ENCODE measurements at places on chromosomes 7 and 10. TPM values are rescaled to one million over a fixed set of nuclear protein-coding genes. Genes with fewer than 3 reads are reported as not detected.
A peak's percentile ranks its signal among the peaks of the same experiment; 100 is the strongest.

DNA sequence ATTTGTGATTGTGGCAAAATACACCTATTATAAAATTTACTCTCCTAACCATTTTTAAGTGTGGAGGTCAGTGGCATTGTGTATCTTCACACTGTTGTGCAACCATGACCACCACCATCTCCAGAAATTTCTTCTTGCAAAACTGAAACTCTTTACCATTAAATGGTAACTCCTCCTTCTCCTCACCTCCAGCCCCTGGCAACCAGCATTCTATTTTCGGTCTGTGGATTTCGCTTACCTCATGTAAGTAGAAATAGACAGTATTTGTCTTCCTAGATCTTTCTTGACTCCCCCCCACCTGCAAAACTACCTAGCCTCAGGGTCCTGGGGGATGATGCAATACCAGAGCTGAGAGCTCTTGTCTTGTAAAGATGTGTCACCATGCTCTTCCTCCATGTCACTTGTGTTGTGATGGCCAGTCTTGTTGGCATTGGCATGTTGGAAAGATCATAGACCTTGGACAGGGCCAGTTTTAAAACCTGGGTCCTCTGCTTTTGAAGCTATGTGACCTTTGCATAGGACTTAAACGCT is 71.1 kb upstream of the EMX2 start:
- H3K4me3 ChIP-seq = no peak overlapping the region
- DNase-seq = no peak
- no peaks in the 10 kb centered on the region for H3K4me1 ChIP-seq
- no peak overlapping the region for H3K27ac ChIP-seq
- no peaks in the 10 kb centered on the region for H3K36me3 ChIP-seq

DNA sequence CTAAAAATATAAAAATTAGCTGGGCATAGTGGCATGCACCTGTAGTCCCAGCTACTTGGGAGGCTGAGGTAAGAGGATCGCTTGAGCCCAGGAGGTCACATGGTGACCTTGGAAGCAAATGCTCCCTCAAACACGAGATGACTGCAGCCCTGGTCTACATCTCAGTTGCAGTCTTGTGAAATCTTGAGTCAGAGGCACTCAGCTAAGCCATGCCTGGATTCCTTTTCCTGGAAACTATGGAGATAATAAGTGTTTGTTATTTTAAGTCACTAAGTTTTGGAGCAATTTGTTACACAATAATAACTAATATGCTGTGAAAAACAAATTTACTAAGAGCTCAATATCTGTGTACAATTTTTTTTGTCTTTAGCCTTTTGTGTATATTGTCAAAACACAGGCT is 284.3 kb upstream of the KAT6B start:
- H3K4me1 ChIP-seq = no peaks in the 10 kb centered on the region
- no peak overlapping the region for H3K4me3 ChIP-seq
- no peak overlapping the region for H3K27ac ChIP-seq
- H3K27me3 ChIP-seq = no peaks in the 10 kb centered on the region

- no peaks in the 10 kb centered on the region for H3K4me1 ChIP-seq
- no peak for DNase-seq
- no peak overlapping the region for H3K27ac ChIP-seq
These were observed 16.8 kb upstream of the TES start for GRCh38 chr7:116193329-116194087.

GRCh38 chr10:3935141-3935540 is 150.1 kb upstream of the KLF6 start:
- H3K27me3 ChIP-seq = no peaks in the 10 kb centered on the region
- H3K27ac ChIP-seq = peak overlapping the region; percentile 53
- peak; percentile 73 for DNase-seq
- no peaks in the 10 kb centered on the region for H3K4me1 ChIP-seq
- peak overlapping the region; percentile 27 for H3K4me3 ChIP-seq

- no peaks in the 10 kb centered on the region for H3K27me3 ChIP-seq
- DNase-seq = no peak
- no peaks in the 10 kb centered on the region for H3K36me3 ChIP-seq
- no peak overlapping the region for H3K27ac ChIP-seq
- H3K4me3 ChIP-seq = no peak overlapping the region
- H3K4me1 ChIP-seq = peaks cover 13% of the 10 kb centered on the region
These were observed 14.6 kb downstream of the RASGEF1A start for GRCh38 chr10:43252166-43252782.

- H3K27ac ChIP-seq = peak overlapping the region; percentile 54
- H3K27me3 ChIP-seq = no peaks in the 10 kb centered on the region
- H3K36me3 ChIP-seq = no peaks in the 10 kb centered on the region
- DNase-seq = peak; percentile 67
These were observed 135.8 kb downstream of the CNNM2 start for GRCh38 chr10:103053659-103054581.

The MACROH2A2 gene
- 16.5 TPM for total RNA-seq

- H3K36me3 ChIP-seq = no peaks in the 10 kb centered on the region
- no peak overlapping the region for H3K27ac ChIP-seq
- H3K27me3 ChIP-seq = no peaks in the 10 kb centered on the region
- no peak overlapping the region for H3K4me3 ChIP-seq
These were observed 982.8 kb upstream of the SORCS1 start for GRCh38 chr10:108147346-108147745.

DNA sequence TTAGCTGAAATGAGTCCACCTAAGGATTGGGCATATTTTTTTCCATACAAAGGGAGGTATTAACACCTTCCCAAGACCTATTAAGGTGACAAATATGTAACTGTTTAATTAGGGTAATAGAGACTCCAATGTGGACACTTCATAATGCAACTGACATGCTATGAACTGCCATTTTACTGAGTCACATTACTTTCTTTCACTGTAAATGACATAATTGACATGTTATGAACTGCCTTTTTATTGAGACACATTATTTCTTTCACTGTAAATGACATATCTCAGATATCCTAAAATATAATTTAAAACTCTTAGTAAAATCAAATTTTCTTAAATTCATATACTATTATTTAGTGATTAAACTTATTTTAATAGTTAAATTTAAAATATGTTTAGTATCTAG is 528.8 kb upstream of the PCDH15 start:
- DNase-seq = no peak
- no peaks in the 10 kb centered on the region for H3K36me3 ChIP-seq
- no peaks in the 10 kb centered on the region for H3K4me1 ChIP-seq
- no peak overlapping the region for H3K27ac ChIP-seq
- no peaks in the 10 kb centered on the region for H3K27me3 ChIP-seq

- H3K27me3 ChIP-seq = no peaks in the 10 kb centered on the region
- DNase-seq = no peak
- no peaks in the 10 kb centered on the region for H3K36me3 ChIP-seq
- no peak overlapping the region for H3K4me3 ChIP-seq
- H3K4me1 ChIP-seq = no peaks in the 10 kb centered on the region
- no peak overlapping the region for H3K27ac ChIP-seq
These were observed 113.7 kb downstream of the PHTF2 start for GRCh38 chr7:77912293-77912692.

- DNase-seq = no peak
- no peaks in the 10 kb centered on the region for H3K4me1 ChIP-seq
- no peak overlapping the region for H3K27ac ChIP-seq
- no peaks in the 10 kb centered on the region for H3K36me3 ChIP-seq
- no peaks in the 10 kb centered on the region for H3K27me3 ChIP-seq
These were observed 92.7 kb upstream of the GPR26 start for GRCh38 chr10:123573236-123574108.

DNA sequence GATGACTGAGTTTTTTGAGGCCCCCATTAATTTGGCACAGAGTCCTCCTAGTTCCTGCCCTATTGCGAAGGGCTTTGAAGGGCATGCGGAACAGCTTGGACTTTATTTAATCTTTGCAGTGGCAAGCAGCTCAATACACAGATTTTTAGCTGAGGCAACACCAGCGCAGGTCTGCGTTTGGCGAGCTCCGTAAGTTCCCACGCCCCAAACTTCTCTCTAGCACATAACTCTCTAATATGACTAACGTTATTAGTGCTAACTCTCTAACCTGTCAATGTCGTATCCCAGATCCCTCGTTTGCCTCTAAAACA is 366 bp upstream of the TAF3 start:
- H3K36me3 ChIP-seq = no peaks in the 10 kb centered on the region
- no peak for DNase-seq
- H3K4me1 ChIP-seq = peaks cover 22% of the 10 kb centered on the region
- peak overlapping the region; percentile 100 for H3K4me3 ChIP-seq
- no peaks in the 10 kb centered on the region for H3K27me3 ChIP-seq

DNA sequence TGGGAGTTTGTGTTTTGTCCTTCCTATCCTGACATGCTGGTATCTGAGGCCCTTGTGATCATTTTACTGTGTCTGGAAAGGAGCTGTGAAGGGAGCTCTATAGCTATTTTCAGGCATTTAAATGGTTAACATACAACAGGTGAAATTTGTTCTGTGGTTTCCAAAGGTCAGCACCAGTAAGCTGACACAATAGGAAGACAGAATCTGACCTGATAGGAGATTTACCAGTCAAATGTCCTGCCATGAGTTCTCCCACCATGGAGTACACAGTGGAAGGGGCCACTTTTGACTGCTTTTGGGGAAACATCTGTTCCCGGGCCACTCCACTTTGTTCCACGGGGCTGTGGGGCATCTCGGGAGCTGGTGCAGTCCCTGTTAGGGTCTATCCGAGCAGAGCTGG is 17.6 kb downstream of the FKBP6 start:
- H3K27ac ChIP-seq = no peak overlapping the region
- H3K4me1 ChIP-seq = no peaks in the 10 kb centered on the region

The CALHM3 gene
- total RNA-seq = not detected

GRCh38 chr10:97069576-97070362 is 116.0 kb downstream of the SLIT1 start:
- peaks cover 48% of the 10 kb centered on the region for H3K27me3 ChIP-seq
- no peak overlapping the region for H3K27ac ChIP-seq
- H3K36me3 ChIP-seq = no peaks in the 10 kb centered on the region
- no peaks in the 10 kb centered on the region for H3K4me1 ChIP-seq

The SEMA3A gene
- total RNA-seq = 0.57 TPM

The CALML5 gene
- not detected for total RNA-seq

DNA sequence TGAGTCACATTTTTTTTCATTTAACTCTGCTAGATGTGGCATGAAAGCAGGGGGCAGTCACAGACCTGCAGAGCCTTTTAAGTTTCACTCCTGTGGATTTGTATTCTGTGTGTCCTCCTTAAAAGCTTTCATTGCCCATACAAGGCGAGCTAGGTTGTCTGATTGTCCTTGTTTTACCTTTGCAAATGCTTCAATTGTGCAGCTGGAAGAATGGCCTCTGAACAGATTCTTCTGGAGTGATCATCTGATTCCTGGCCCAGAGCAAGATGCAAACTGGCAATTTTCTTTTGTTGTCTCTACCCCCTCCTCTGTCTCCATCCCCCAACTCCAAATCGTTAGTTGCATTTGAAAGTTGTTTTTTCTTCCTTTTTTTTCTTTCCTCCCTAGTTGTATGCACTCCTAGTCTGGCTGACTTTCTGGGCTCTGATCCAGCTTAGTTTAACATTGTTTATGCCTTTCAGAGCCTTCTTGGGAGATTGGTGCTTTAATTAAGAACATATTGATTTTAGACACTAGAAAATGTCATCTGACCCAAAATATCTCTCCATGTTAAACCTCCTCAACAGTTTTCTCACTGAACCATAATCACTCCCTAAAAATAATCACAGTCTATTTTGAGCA is 150.2 kb downstream of the REEP3 start:
- no peak overlapping the region for H3K4me3 ChIP-seq
- no peaks in the 10 kb centered on the region for H3K27me3 ChIP-seq
- H3K27ac ChIP-seq = peak overlapping the region; percentile 72
- H3K4me1 ChIP-seq = peaks cover 56% of the 10 kb centered on the region

DNA sequence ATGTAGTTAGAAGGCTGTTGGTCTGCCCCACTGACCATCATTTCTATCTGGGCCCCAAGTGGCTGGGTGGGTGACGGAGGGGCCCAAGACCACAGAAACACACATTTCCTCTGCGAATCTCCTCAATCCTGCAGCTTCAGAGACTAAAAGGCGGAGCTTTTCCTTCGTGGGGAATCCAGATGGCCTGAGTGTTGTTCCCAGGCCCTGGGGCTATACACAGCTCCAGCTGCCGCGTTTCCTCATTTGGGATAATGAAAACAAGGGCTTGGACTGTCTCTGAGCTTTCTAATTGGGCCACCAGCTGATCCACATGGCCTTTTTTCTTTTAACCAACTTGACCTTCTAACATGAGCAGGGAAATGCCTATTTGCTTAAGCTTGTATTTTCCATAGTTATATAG is 339.9 kb downstream of the CXCL12 start:
- peak; percentile 69 for DNase-seq
- H3K27ac ChIP-seq = peak overlapping the region; percentile 64
- no peaks in the 10 kb centered on the region for H3K36me3 ChIP-seq
- peaks cover 10% of the 10 kb centered on the region for H3K4me1 ChIP-seq
- H3K4me3 ChIP-seq = no peak overlapping the region
- H3K27me3 ChIP-seq = no peaks in the 10 kb centered on the region

DNA sequence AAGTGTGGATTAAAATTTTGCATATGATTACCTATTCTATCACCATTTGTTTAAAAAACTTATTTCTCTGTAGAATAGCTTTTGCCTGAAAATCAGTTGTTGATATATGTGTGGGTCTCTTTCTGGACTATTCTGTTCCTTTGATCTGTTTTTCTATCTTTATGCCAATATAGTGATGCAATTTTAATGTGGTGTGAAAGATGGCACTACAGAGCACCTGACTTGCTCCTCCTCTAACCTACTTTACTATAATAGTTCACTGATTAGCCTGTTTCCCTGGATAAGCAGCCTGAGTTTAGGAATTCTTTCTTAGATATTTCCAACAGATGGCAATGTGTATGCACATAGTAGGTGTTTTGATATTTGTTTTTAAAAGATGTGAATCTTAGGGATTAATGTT is 294.5 kb downstream of the AUTS2 start:
- no peaks in the 10 kb centered on the region for H3K36me3 ChIP-seq
- no peak overlapping the region for H3K4me3 ChIP-seq
- no peak for DNase-seq
- H3K27ac ChIP-seq = no peak overlapping the region

The DNMBP gene
- total RNA-seq = 7.3 TPM

The AGMO gene
- 0.66 TPM for total RNA-seq

All from heart right ventricle (tissue), 16 donors.